Fibroblast of skin of abdomen (primary cell): ENCODE measurements at places on chromosomes 5 and 9.
A peak's percentile ranks its signal among the peaks of the same experiment; 100 is the strongest.

DNA sequence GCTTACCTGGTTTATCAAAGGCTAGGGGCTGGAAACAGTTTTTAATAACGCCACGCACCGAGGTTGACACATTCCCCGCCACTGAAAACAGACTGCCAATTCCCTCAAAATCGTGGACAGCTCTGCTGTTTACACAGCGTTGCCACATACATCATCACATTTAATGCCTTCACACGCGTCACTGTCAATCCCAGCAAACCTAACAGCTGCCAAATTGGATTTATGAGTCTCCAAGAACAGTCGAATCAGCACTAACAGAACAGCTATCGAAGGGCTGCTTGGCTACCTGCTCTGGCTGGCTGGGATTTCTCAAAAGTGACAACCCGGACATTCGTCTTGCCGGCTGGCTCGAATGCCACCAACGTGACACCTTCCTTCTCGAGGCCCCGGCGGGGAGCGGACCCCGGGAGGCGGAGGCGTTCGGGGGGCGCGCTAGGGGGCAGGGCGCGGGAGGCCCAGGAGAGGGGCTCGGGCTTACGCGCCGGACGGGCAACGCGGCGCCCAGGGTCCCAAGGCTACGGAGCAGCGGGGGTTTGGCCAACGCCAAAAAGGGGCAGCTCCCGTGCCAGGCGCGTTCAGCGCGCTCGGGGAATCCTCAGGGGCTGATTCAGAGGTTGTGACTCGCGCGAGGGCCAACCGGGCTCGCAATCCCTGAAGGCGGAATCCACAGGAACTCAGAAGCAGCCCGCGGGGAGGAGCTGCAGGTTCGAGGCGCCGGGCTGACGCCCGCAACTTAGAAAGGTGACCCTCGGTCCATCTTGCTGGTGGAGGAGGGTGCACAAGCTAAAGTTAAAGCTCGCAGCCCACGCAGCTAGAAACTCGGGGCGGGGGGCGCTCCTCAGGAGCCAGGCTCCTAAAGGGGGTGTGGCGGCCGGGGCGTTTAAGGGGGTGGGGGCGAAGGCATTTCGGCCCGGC, 1.2 kb downstream of the CDC14B start:
- DNase-seq, result peak; percentile 44

- DNase-seq, result no peak
These were observed 3.5 kb downstream of the SPOUT1 start for GRCh38 chr9:128825923-128826700.

DNA sequence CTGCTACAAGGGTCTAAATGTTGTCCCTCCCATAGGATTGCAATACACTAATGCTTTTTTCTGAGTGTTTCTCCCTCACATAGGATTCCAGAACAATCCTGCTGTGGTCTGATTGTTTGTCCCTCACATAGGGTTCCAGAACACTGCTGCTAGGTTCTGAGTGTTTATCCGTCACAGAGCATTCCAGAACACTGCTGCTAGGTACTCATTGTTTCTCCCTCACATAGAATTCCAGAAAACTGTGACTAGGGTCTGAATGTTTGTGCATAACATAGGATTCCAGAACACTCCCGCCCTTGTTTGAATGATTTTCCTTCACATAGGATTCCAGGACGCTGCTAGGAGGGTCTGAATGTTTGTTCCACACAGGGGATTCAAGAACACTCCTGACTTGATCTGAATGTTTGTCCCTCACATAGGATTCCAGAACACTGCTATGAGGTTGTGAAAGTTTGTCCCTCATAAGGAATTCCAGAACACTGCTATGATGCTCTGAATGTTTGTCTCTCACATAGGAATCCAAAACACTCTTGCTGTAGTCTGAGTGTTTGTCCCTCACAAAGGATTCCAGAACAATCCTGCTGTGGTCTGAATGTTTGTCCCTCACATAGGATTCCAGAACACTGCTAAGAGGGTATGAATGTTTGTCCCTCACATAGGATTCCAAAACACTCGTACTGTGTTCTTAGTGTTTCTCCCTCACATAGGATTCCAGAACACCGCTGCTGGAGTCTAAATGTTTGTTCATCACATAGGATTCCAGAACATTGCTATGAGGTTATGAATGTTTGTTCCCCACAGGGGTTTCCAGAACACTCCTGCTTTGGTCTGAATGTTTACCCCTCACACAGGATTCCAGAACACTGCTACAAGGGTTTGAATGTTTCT, 213.5 kb downstream of the FOXD4L6 start:
- DNase-seq, result no peak

GRCh38 chr5:143699121-143699520, 112.8 kb upstream of the HMHB1 start:
- no peak for DNase-seq

- DNase-seq, result no peak
These were observed 138.4 kb downstream of the KCNIP1 start for GRCh38 chr5:170642066-170642735.

DNA sequence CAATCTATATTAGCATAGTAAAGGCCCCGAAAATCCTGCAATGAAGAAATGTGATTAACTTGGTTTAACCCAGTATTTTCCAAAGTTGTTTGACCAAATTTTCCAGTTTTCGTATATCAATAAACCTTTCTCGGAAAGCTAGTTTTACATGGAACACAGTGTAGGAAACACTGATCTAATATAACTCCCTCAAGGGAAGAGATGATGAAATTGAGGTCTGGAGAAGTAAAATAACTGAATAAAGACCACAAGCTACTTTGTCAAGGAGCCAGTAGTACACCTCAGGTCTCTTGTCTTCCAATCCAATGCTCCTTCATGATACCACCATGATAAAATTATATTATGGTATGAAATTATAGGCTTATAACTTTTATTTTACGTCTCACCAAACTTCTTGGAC, 118.1 kb upstream of the TARS1 start:
- DNase-seq, result no peak

DNA sequence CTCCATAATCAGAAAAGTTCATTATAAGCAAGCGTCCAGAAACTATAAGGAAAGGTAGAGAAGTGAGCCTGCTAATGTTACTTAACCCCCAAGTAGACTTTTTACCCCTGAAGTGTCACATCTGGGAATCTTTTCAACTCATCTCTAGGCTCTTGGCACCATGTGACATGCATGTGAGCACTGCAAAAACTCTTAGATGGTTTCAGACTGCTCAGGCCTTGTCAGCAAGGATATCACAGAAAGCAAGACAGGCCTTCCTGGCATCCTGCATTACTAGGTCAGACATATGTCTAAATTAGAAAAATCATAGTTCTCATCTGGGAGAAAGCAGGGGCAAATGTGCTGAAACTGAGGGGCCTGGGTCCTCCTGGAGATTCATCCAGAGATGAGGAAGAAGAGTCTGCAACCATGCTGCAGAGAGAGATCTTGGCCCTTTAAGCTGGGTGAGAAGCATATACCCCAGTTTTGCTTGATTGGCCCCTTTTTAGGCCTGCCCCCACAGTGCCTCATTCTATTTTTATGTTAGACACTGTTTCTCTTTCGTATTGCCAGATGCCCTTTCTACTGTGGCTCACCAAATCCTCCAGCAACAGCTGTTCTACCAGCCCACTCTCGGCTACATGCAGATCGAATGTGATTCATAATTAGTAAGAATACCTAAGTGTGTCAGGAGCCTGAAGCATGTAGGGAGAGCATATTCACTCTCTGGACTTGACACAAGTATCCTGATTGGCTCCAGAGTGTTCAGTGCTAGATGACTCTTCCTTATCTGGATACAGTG, 19.0 kb downstream of the TMEM8B start:
- DNase-seq, result peak; percentile 85
